ENCODE measurements at places on chromosomes 3 and 15. TPM values are rescaled to one million over a fixed set of nuclear protein-coding genes. Genes with fewer than 3 reads are reported as not detected.

The OR4F6 gene
- total RNA-seq: not detected

The ARGFX gene
- not detected for total RNA-seq

DNA sequence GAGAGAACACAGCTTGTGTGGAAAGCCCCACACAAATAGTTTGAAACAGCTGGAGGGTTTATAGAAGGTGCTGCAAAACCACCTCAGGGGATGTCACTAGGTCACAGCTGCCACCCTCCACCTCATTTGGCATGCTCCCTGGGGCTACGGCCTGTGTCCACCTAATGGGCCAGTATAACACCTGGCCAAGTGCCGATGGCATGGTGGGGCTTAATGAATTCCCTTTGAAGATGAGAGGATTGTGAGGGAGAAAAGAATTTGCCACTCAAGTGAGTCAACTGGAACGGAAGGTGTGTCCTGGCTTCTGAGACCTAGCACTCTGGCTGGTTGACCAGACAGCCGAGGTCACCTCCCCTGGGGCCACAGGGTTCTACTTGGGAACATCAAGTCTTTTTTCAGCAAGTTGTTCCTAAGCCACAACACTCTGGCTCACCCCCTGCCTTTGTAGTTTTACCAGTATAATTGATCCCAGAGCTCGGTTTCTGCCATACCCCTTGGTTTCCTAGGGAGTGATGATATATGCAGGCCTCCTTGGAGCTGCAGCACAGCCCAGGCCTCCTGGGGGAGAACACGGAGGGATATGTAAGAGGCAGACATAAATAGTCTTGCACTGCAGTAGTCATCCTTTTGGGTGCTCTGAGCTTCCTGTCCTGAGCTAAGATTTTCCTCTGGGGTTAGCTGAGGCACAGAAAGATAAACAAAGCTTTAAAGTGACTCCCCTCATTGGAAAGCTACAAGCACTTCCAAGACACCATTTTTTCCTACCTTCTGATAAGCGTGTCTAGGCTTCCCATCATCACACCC is 178.2 kb upstream of the LPP start:
- DNase-seq: no peak
- peaks cover 73% of the 10 kb centered on the region for H3K4me1 ChIP-seq
- H3K27me3 ChIP-seq: no peaks in the 10 kb centered on the region
- H3K4me3 ChIP-seq: peak overlapping the region; percentile 37

DNA sequence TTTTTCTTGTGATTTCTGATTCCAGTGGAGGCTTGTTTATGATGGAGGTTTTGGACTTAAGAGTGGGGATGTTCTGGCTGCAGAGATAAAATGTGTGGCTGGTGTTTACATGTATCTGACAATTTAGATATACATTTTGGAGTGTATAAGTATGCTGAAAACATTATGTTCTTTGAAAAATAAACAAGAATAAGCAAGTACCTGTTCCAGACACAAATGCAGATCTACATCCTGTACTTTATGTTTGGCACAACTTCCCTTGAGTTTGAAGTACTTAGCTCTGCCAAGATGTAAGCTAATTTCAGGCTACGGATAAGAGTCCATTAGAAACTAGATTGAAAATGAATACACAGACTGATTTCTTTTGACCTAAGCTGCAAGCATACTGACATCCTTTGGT is 277.2 kb downstream of the CHST2 start:
- H3K4me1 ChIP-seq: no peaks in the 10 kb centered on the region
- no peak overlapping the region for H3K4me3 ChIP-seq
- DNase-seq: no peak
- no peaks in the 10 kb centered on the region for H3K27me3 ChIP-seq

GRCh38 chr3:143578810-143579435 is 269.3 kb downstream of the SLC9A9 start:
- H3K4me3 ChIP-seq: no peak overlapping the region
- no peak for DNase-seq
- no peak overlapping the region for H3K27ac ChIP-seq
- H3K4me1 ChIP-seq: peaks cover 13% of the 10 kb centered on the region
- peaks cover 10% of the 10 kb centered on the region for H3K36me3 ChIP-seq

DNA sequence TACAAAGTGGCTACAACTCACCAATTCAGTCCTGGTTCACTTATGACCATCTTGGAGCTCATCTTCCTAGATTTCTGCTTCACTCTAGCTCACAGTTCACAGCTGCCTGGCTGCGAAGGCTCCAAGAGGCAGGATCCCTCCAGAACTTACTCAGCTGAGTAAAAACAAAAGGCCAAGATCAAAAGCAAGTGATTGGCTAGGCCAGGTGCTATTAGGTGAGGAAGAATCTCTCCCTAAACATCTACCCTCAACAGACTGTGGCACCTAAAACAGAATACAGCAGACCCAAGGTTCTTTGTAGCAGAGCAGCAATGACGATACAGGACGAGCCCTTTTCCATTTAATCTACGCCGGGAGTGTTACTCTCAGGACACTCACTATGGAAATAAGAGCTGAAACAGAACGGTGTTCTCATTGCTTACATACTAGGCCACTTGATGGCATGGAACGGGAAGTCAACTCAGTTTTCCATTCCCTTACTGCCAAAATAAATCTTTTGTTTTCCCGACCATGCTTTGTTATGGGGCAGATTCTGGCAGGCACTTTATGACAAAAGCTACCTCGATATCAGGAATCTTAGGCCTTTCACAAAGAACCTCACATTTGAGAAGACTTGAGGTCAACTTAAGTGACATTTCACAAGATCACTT is 901 bp downstream of the ICE2 start:
- H3K27me3 ChIP-seq: no peaks in the 10 kb centered on the region
- DNase-seq: no peak
- H3K27ac ChIP-seq: peak overlapping the region; percentile 97
- peaks cover 33% of the 10 kb centered on the region for H3K36me3 ChIP-seq
- peaks cover 59% of the 10 kb centered on the region for H3K4me1 ChIP-seq

Data from activated CD4-positive, alpha-beta memory T cell treated with anti-CD3 and anti-CD28 coated beads, Interleukin-2, amount 10 ng/mL, durations not matched to agents 7 days and 5 days (primary cell).